ENCODE measurements at places on chromosomes 11 and 22. TPM values are rescaled to one million over a fixed set of nuclear protein-coding genes. Genes with fewer than 3 reads are reported as not detected.

DNA sequence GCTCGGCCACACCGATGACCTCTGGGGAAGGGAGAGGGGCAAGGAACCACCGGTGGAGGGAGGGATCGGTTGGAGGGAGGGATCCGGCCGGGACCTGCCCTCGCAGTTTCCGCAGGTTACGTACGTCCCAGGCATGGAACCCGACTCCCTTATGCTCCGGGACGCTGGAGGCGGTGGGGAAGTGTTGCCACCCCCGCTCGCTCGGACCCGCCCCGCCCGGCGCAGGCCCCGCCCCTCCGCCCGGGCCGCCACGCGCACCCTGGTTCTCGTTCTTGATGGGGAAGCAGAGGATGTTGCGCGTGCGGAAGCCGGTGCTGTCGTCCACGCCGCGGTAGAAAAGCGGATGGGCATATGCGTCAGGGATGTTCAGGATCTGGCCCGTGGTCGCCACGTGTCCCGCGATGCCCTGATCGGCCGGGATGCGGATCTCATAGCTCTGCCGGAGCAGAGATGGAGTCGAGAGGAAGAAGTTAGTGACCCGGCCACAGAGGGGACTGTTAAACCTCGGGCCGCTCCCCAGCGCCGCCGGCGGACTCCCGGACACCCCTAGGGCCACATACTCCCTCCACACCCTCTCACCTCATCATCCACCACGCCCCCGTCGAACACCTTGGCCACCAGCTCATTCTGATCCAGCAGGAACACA is 89.8 kb downstream of the PDE2A start:
- H3K27ac ChIP-seq = no peak overlapping the region
- H3K36me3 ChIP-seq = no peaks in the 10 kb centered on the region
- H3K4me3 ChIP-seq = peak overlapping the region; percentile 15
- peak; percentile 60 for DNase-seq

GRCh38 chr22:48579928-48580309 is 1247.8 kb downstream of the BRD1 start:
- no peak overlapping the region for H3K4me3 ChIP-seq
- H3K4me1 ChIP-seq = no peaks in the 10 kb centered on the region
- DNase-seq = no peak
- H3K36me3 ChIP-seq = no peaks in the 10 kb centered on the region

DNA sequence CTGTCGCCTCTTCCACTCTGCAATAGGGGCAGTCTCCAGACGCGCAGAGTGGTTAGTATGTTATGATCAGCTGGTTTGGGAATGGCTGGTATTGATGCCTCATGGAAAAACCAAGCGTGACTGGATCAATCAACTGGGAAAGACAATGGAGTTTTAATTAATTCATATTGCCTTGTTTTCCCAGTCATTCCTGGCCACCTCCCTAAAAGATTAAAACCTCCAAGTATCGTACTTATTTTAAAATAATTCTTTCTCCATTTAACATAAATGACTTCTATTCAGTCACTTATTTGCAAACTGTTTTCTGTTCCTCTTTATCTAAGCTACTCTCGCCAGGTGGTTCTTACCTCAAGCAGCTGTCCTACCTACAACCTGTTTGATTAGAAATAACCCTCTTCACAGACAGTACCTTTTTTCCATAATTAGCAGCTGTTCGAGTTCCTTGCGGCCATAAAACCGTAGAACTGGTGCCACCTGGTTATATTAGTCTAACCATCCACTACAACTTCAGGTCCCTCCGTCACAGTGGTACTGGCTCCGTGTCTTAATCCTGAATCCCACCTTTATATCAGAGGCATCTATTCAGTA is 898 bp downstream of the ZNF215 start:
- H3K27me3 ChIP-seq = no peaks in the 10 kb centered on the region
- peak overlapping the region; percentile 70 for H3K4me3 ChIP-seq
- H3K36me3 ChIP-seq = no peaks in the 10 kb centered on the region
- peak overlapping the region; percentile 80 for H3K27ac ChIP-seq

Gene VPREB3
- total RNA-seq = not detected

Gene CLDN5
- total RNA-seq = 54.9 TPM

Measured in transverse colon (tissue), 4 donors.